Stimulated activated CD4-positive, alpha-beta T cell treated with anti-CD3 and anti-CD28 coated beads, Interleukin-12 subunit alpha, Interleukin-12 subunit beta, amount 100 ng/mL, for 48 hours (primary cell): ENCODE measurements at places on chromosomes 3 and 15.

DNA sequence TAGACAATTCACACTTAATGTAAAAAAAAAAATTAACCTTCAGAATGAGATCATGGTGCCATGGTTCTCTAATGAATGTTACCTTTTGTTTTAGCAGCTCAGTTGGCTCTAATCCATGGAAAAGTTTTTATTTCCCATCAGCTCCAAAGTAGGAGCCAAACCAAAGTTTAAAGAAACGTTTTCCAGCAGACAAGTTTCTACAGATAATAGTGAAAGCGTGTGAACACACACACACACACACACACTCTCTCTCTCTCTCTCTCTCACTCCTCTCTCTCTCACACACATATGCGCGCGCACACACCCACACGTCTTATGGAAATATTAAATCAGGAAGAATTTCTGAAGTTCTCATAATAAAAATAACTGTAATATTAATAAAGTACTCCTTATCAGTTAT is 46.9 kb downstream of the MBNL1 start:
- DNase-seq, result no peak

GRCh38 chr15:43511012-43511885 is 6.2 kb upstream of the MAP1A start:
- DNase-seq, result no peak

- no peak for DNase-seq
Measured at GRCh38 chr3:67946436-67946835, 292.0 kb upstream of the SUCLG2 start.

DNA sequence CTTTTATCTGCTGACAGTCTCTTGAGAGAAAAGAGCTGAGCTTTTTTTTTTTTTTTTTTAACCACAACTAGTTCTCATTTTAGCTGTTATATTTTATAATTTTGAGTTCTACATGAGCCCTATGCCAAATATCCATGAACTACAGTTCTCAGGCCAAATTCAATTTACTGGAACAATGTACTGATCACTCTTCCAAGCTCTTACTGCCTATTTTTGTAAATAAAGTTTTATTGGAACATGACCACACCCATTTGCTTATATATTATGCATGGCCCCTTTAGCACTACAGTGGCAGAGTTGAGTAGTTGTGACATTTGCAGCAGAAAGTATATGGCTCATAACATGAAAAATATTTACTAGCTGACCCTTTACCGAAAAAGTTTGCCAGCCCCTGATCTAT is 129.2 kb upstream of the SKOR1 start:
- no peak for DNase-seq
